ENCODE measurements at places on chromosomes 1 and 21.

GRCh38 chr1:201020721-201021629 lies 2.5 kb downstream of the KIF21B start:
- DNase-seq: no peak

GRCh38 chr1:44631647-44632539 lies 42.4 kb downstream of the TMEM53 start:
- peak; percentile 84 for DNase-seq

DNA sequence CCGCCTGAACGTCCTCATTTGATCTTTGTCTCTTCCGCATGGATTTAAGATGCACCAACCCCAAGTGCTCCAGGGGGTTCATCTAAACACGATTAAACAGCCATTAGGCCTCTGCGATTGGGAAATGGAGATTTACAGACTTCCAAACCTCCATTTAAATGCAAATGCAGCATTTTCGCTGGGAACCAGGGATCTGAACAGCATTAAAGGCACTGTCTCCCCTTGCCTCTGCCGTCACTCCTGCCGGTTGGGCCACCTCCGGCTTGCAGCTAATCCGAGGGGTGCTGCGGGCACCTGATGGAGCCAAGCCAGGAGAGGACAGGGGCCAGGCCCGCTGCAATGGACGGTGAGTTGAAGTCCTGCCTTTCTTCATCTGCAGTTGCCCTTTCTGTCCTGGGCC lies 70.3 kb upstream of the KLHDC7A start:
- no peak for DNase-seq

- no peak for DNase-seq
Measured at GRCh38 chr1:93807311-93807930, 71.6 kb downstream of the DNTTIP2 start.

- no peak for DNase-seq
Measured at GRCh38 chr1:147919896-147920295, 8.3 kb upstream of the GPR89B start.

GRCh38 chr1:243792401-243792800 lies 57.6 kb downstream of the AKT3 start:
- no peak for DNase-seq

DNA sequence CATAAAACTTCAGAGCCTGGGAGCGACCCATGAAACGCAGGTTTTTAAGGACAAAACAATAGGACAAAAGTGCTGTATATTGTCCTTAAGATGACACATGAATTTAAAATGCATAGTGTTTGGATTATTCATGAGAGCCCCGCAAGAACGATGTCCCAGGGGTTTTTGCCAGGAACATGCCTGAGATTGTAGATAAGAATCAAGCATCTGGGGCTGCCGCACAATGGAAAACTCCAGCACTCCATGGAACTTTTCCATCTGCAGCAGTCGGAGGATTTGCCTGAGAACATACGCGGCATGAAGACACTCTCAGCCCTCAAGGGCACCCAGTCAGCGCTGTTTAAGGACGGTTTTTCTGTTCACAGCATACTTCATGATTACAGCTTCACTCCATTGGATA lies 5.3 kb upstream of the ERG start:
- no peak for DNase-seq

DNA sequence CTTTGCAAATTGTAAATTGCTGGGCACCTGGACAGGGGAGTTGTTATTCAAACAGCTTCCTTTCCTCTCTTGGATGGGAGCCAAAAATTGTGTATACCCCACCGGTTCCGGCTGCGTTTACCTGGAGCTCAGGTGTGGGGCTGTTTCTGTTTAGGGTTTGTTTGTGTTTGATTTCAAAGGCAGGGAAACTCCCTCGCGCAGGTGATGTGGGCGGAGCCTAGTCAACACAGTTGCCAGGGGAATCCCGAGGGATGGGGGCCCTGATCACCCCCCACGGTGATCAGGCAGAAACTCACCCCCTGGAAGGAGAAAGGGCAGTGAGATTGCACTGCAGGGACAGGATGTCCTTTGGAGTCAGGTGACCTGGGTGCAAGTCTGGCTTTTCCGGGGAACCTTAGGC lies 28.3 kb downstream of the CDCP2 start:
- DNase-seq: no peak

DNA sequence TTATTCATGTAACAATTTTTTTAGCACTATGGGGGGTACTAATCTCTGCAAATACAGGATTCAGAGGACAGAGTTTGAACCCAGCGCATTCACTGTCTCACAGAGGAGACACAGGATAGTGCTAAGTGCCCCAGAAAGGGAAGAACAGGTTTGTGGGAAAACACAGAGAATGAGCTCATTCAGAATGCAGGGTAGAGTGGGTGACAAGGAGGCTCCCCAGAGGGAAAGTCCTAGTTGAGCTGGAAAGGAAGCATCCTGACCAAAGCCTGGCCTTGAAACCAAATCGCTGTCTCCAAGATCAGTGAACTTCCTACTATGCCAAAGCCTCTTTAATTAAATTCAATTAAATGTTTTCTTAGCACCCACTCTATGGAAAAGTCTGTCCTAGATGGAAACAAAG lies 19.0 kb upstream of the RGS2 start:
- DNase-seq: no peak

DNA sequence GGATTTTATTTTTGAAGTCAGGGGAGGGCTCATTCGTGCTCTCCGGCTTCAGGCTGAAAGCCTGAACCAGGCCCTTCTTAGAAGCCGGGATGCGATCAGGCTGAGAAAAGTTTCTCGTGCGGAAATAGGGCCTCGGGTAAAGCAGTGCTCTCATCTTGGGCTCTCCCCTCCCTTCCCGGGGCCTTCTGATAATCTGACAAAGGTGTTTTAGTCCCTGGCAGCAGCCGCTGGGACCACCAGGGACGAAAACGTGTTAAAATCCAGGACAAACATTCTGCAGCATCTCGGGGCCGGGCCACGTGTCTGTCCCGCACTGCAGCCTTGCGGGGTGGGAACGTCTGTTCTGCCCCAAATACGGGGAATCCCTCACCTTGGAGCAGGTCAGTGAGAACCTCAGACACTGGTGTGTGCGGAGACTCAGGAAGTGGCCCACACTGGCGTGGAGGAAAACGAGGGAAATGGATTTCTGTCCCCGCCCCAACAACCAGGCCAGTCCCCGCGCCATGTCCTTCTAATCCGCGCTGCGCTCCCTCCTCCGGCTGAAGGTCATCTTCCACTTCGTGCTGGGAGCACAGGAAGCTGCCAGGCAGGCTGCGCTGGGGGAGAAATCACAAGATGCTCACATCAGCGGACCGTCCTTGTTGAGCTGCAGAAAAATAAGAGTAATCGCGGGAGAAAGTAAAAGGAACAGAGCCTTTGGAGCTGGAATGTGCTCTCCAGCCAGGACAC lies 16.6 kb upstream of the AJAP1 start:
- DNase-seq: no peak

DNA sequence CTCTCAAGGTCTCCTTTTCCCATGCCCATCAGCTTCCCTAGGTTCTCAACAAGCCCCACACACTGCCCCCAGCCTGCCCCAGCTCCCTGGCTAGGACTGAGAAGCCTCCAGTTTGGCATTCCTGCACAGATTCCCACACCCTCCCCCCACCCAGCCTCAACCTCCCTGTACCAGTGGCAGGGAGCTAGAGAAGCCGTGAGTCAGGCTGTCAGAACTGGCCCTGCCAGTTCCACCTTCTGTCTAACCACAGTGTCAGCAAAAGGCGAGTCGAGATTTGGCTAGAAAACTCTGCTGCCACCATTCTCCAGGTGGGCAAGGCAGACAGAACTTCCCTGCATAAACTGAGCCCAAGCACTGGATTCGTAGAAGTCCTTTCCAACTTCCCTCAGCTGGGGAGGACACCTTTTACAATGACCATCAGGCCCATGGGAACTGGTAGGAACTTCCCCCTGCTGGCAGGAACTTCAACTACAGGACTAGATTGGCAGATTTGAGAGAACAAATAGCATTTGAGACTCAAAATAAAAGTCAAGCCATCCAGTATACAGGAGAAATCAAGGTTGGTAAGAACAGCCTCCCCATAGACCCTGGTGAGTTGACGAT lies 31.0 kb downstream of the TNNT2 start:
- DNase-seq: peak; percentile 23

- DNase-seq: no peak
Measured at GRCh38 chr1:14561014-14561693, 37.3 kb upstream of the KAZN start.

DNA sequence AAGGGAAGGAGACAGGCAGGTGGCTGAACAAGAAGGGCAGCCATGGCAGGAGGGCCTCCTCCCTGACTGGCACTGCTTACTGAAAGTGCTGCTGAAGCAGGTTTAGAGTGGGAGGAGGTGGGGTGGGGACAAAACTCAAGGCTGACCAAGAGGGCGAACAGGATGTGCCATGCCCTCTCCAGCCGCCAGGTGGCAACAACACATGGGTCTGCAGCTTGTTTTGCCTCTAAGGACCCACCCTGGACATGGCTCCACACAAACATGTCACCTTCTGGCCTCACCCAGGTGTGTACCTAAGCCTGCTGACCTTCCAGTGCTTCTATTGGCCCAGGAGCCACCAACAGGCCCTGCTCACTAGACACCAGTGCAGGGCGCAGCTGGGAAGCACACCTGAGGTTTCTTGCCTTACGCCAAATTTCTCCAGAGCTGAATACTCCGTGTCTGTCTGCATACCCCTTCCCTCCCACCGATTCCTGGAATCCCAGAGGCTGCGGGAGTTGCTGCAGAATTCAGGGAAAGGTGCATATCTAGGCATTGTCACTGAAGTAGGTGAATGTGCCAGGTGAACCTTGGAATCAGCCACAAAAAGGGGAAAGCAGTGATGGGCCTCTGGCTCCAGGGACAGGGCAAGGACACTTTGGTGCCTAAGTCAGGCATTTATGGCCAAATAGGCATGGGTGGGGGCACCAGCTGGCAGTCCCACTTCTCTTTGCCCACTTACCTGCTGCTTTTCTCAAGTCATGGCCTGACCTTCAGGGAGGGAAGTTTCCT lies 5.3 kb downstream of the PSRC1 start:
- peak; percentile 86 for DNase-seq

DNA sequence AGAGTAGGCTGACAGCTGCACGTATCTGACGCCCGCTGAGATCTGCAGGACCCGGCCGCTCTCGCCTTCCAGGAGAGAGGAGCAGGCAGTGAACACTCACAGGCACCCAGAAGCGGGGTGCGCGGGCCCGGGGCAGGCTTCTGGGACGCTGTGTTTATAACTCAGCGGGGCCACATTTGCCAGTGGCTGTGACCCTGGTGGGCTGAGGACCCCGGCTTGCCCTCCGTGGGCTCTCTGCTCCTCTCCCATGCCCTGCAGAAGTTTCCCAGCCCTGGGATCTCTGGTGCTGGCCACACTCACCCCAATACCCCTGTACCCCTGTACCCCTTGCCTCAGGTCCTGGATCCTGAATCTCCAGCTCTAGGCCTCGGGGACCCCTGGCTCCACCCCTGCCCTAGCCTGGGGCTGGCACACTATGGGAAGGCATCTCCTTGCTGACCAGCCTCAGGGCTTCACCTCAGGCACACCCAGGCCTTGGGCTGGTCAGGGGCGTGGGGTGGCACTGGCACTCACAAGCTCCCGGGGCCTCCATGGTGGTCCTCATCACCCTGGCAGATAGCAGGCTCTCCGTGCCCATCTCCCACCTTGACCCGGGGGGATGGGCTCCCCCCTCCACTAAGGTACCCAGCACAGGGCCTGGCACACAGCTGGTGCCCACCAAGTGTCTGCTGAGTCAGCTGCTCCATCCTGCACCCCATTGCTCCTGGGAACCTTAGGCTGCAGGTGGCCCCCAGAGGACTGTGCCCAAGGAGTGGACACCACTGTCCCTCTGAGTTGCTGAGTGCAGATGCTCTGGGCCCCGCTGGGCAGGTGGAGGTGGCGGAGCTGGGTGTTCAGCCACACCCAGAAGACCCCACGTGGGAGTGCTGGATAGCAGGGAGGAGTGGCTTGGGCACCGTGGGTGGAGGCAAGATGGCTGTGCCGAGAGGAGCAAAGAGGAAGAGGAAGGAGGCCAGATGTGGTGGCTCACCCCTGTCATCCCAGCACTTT lies 32.4 kb downstream of the MORN1 start:
- DNase-seq: no peak

GRCh38 chr21:40271164-40271563 lies 403.9 kb downstream of the PCP4 start:
- DNase-seq: no peak

- no peak for DNase-seq
Measured at GRCh38 chr1:16093611-16094010, 20.2 kb upstream of the FAM131C start.

DNA sequence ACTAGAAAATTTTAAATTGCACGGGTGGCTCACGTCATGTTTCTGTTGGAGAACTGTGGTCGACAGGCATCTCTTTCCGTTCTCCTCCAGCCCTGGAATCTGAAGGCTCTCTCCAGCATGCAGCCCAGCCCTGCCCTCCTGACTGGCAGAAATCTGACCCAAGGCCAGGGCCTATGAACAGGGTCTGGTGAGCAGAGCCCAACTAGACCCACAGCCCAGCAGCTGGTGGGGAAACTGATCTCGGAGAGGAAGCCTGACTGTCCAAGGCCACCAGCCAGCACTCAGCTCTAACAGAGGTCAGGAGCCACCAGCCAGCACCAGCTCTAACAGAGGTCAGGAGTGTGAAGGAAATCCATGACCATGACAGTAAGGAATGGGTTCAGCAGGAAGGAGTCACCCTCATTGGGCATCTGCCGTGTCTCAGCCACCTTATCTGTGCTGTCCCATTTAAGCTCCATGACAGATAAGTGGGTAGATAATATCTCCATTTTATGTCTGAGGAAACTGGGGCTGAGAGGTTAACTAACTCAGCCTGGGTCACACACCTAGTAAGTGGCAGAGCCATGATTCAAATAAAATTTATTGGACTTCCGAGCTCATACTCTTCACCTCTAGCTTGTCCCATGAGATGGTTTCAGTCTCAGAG lies 20.2 kb upstream of the PKP1 start:
- DNase-seq: no peak

GRCh38 chr21:14452031-14452726 lies 69.2 kb upstream of the HSPA13 start:
- no peak for DNase-seq

GRCh38 chr1:226782845-226783601 lies 43.9 kb upstream of the ITPKB start:
- DNase-seq: no peak

- DNase-seq: no peak
Measured at GRCh38 chr1:156062189-156062588, 1.2 kb downstream of the RAB25 start.

DNA sequence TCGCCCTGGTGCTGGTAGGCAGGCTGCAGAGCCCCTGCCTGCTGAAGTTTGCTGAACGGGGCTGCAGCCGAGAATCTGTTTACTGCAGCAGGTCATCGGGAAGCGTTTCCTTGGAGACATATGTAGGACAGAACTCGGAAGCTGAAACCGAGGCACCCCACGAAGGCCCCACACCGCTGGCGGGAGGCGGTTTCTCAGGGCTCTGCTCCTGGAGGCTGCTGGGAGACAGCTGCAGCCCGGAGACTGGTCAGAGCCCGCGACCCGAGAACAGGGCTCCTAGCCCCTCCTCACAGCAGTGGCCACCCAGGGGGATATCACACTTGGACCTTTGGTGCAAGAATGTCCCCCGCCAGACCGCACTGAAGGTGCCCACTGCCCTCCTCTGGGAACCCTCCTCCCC lies 12.7 kb upstream of the PLCH2 start:
- no peak for DNase-seq

- no peak for DNase-seq
Measured at GRCh38 chr1:39258925-39259244, 54.4 kb downstream of the MACF1 start.
